ENCODE measurements at places on chromosomes 1 and 21.

DNA sequence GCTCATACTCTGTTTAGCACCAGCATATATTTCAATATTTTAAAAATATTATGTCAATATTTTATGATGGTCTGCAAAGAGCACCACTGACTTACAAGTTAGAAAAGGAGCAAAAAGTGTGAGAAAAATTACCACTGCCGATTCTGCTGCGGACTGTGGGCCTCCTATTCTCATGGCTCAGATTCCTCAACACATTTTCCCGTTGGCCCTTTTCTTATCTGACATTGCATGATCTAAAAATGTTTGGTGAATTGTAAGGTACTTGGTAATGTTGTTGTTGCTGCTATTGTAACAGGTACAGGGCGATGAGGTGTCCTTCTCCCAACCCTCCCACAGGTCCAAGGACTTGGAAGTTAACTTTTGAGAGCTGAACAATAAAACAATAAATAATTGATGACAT is 737 bp downstream of the C1orf162 start:
- no peak for DNase-seq

DNA sequence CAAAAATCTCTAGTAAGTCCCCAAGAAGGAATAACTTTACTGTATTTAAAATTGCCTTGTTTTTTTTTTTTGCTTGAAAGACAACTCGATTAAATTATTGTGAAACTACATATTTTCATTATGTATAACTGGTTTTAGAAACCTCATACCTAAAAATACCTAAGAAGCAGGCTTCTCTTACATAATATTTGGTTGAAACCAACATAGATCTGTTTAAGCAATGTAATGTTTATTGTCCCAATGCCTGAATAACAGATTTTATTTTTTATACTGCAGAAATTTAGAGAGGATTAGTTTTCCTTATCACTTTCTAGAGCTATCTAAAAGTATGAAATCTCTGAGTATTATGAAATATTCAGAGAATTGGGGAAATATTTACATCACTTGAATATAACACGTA is 78.5 kb upstream of the CHRM3 start:
- no peak for DNase-seq

GRCh38 chr1:99808391-99809115 is 41.6 kb upstream of the AGL start:
- DNase-seq, result peak; percentile 4

DNA sequence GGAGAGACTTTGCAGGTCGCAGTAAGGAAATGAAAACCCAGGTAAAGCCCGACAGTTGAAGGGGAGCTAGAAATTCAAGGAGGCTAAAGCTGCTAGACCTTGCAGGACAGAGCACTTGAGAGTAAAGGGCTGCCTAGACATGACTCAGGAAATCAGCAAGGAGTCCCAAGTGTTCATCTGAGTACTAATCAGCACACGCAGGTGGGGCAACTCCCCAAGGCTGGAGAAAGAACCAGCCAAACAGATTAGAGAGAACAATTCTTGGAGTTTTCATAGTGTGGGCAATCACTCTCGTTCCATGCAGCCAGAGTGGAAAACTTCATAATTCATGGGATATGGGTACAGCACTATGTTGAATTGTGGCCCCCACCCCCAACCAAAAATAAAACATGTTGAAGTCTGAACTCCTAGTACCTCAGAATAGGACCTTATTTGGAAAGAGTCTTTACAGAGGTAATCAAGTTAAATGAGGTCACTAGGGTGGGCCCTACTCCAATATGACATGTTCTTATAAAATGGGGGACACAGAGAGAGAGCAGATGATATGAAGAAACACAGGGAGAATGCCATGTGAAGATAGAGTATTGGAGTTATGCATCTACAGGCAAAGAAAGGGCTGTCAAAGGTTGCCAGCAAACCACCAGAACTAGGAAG is 28.0 kb downstream of the SYDE2 start:
- no peak for DNase-seq

DNA sequence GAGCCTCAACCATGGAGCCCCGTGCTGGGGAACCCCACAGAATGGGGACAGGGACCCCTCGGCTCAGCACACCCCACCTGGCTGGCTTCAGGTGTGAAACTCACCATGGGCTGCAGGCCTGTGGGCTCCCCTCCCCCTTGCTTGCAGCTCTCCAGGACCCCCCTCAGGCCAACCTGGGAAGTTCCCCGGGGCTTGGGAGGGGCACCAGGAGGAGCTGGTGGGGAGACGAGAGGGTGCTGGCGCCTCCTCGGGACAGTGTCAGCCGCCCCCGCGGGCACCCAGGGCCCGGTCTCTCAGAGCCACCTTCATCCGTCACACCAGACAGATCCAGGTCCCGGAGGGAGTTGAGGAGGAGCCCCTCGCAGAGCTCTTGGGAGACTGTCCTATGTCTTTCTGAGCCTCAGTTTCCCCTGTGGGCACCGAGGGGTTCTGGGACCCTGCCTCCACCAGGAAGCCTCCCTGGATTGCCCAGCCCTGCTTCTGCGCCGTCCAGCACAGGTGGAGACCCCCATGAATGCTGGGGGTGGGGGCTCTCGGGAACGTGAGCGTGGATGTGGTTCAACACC is 657 bp upstream of the TNFRSF18 start:
- DNase-seq, result no peak

GRCh38 chr1:75327395-75327794 is 193.2 kb downstream of the LHX8 start:
- DNase-seq, result no peak

DNA sequence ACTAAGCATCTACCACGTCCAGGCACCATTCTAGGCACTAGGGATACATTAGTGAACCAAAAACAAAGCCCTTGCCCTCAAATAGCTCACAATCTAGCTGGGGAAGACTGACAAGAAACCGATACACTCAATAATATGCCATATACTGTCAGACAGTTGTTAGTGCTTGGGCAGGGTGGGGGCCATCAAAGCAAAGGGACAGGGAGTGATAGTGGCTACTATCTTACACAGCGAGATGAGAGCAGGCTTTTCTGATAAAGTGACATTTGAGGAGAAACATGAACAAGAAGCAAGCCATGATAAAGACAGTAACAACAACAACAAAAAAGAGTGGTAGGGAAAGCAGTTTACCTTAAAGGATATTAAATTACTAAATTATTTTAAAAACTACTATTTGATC is 41.1 kb downstream of the ERO1B start:
- no peak for DNase-seq

DNA sequence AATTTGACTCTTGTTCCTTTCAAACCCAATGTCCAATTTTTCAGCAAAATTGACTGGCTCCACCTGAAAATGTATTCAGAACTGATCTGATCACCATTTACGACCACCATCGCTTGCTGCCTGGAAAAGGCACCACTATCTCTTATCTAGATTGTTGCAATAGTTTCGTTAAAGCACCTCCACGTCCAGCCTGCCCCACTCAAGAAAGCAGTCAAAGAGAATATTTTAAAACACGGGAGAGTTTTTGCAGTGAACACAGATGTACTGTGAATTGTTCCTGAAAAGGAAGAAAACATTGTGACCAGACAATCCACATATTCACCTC is 4.0 kb upstream of the OR11L1 start:
- no peak for DNase-seq

- no peak for DNase-seq
Measured at GRCh38 chr1:67489643-67490042, 59.4 kb upstream of the SERBP1 start.

DNA sequence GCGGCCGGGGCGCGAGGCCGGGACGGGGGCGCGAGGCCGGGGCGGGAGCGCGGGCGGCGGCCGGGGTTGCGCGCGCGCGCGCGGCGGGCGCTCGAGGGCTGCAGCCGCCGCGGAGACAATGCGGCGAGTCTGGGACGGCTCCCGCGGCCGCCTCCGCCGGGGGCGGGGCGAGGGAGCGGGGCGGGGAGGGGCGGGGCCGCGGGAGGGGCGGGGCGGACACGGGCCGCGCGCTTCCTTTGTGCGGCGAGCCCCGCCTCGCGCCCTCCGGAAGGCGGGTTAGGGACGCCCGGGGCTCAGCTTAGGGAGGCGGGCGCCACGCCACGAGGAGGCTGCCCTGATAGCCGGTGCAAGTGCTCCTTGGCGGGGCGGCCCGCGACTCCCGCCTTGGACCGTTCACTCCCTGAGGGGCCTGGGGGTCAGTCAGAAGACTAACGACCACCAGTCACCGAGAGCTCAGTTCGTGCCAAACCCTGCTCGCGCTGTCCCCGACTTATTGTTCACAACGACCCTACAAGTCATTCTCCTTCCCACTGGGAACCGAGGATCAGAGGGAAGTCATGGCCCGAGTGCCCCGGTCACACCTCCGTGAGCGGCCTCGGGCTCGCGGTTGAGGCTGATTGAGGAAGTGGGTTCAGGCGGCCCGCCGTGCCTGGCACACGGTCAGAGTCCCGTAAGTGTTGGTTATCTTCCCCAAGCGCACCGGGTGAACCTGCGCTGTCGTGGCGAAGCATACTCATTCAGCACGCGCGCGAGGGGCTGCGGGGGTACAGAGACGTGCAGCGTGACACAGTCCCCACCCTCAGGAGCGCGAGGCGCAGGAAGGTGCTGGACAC is 29.1 kb upstream of the A3GALT2 start:
- DNase-seq, result peak; percentile 74

- DNase-seq, result no peak
Measured at GRCh38 chr1:99681583-99681982, 35.7 kb downstream of the PALMD start.

- DNase-seq, result no peak
Measured at GRCh38 chr21:34307991-34308532, 55.7 kb upstream of the KCNE2 start.

DNA sequence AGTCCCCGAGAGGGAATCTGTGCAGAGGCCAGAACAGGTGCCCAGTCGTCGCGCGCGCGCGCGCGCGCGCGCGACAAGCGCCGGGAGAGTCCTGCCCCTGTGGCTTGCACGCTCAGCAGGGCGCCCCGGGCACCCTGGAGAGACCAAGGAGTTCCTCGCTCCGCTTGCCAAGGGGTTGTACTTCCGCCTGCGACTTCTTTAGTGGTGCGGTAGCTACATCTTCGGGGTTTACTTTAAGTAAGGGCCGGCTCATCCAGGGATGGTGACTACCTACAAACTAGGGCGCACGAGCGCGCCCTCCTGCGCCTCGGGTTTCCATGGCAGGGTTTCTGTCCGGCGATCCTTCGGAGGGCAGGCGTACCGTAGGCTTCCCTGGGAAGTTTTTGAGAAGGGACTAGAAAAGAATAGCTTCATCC is 1.4 kb downstream of the LHX4 start:
- DNase-seq, result peak; percentile 70

DNA sequence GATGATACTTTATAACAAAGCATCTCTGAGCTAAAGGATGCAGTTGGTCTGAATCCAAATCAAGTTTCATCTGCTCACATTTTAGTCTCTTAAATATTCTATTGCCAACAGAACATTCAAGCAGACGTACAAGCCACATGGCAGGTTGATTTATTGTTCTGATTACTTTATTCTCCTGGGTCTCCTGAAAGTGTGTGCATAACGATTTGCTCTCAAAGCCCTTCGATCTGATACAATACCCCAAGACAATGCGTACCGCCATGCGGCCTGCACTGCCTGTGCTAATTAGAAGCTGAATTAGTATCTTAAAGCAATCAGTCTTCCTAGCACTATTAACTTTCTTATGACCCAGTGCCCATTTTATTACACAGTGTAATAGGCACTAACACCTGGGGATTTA is 56.9 kb downstream of the FHAD1 start:
- no peak for DNase-seq

- no peak for DNase-seq
Measured at GRCh38 chr1:93848350-93848883, 30.6 kb downstream of the DNTTIP2 start.

DNA sequence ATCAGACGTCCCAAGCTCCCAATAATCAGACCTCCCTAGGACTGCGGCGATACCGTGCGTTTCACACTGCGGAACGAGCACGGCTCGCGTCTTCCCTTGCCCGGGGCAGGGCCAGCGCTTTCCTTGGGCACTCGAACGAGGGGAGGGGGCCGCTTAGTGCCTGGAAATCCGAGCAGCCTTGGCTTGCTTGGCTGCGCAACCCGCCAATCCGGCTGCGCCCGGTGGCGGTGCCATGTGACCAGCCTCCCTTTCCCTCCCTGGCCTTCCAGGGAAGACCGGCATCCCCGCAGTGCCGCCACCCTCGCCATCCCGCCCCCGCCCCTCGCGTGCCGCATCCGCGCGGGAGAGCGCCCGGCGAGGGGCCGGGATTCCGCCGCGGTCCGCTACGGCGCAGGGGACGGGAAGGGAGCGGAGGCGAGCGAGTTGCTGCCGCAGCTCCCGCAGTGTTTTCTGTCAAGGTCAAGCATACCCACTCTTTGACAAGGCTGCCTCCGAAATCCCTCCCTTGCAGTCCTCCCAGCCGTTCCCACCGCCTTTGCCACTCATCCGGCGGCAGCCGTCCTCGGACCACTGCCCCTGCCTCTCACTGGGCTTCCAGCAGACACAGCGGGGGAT is 8.3 kb upstream of the RNF19B start:
- no peak for DNase-seq

GRCh38 chr1:201896951-201897391 is 8.3 kb downstream of the SHISA4 start:
- DNase-seq, result no peak

- DNase-seq, result no peak
Measured at GRCh38 chr1:27102707-27103468, 52.0 kb downstream of the SLC9A1 start.

DNA sequence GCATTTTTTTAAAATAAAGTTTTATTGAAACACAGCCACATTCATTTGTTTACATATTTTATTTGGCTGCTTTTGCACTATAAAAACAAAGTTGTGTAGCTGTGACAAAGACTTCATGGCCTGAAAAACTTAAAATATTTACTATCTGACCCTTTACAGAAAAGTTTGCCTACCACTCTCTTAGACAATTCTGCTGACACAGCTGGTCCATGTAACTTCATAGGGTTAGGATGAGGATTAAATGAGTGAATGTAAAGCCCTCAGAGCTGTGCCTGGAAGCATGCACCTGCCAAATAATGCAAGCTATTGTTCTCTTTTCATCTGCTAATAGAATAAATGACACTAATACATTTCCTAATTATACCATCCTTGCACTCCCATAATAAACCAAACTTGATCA is 67.7 kb downstream of the FCRL5 start:
- DNase-seq, result no peak

- DNase-seq, result no peak
Measured at GRCh38 chr1:43327549-43328292, 9.9 kb upstream of the MPL start.

DNA sequence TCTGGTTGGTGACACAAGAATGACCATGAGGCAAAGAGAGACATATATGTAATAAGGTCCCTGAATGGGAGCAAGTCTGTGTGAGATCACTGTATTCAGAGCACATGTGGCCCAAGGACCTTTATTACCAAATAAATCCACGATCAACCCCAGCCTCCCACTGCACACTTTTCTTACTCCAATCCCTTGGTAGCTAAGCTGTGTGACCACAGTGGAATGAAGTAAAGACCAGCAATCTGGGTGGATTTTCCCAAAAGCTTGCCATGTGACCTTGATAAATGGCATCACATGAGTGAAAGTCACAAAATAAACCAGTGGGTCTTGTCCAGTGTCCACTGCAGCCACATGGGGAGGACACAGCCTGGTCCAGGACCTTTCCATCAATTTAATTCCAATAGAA is 36.7 kb upstream of the TLR5 start:
- no peak for DNase-seq

DNA sequence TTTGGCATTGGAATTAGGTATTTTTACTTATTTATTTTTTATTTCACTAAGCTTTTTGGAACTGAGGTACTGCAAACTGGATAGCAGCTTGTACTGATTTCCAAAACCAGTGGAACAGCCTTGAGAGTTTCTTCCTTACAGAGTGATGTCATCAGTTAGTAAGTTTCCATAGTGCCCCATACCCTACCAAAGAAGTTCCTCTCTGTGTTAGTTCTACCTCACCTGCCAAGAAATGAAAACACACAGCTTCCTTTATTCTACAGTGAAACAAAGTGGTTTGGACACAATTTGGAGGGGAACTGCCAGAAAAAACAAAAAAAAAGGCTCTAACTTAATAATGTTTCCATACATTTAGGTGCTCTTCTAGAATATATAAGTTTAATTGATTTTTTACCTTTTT is 430.9 kb upstream of the ADGRL2 start:
- DNase-seq, result no peak
